ENCODE measurements at places on chromosomes 2 and 18. TPM values are rescaled to one million over a fixed set of nuclear protein-coding genes. Genes with fewer than 3 reads are reported as not detected.

- peak overlapping the region; percentile 15 for H3K27ac ChIP-seq
- no peaks in the 10 kb centered on the region for H3K27me3 ChIP-seq
- H3K36me3 ChIP-seq = no peaks in the 10 kb centered on the region
- H3K4me3 ChIP-seq = no peak overlapping the region
- no peak for DNase-seq
Observed at GRCh38 chr2:73979021-73979420, 5.7 kb upstream of the TET3 start.

CXCR1 gene
- not detected for total RNA-seq

- H3K36me3 ChIP-seq = no peaks in the 10 kb centered on the region
- no peaks in the 10 kb centered on the region for H3K4me1 ChIP-seq
- no peak for DNase-seq
- H3K27me3 ChIP-seq = no peaks in the 10 kb centered on the region
- H3K4me3 ChIP-seq = no peak overlapping the region
Observed at GRCh38 chr18:47632970-47633635, 297.4 kb downstream of the SMAD2 start.

DNA sequence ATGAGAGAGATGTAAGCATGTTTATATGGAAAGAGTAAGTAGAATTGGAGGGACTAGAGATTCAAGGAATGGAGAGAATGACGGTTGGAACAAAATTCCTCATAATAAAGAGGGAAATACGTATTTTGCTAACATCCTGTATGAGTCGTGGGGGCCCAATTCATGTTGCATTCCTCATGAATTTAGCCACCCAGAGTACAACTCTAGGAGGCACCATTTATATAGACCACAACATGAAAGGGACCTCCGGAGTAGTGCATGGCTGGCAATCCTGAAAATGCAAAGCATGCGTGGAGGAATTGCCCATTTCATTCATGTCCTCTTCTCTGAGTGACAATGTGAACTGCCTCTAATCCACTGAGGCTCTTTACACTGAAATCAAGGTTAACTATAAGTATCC, 168.2 kb downstream of the ZEB2 start:
- H3K27ac ChIP-seq = no peak overlapping the region
- H3K4me3 ChIP-seq = no peak overlapping the region
- no peaks in the 10 kb centered on the region for H3K27me3 ChIP-seq
- H3K4me1 ChIP-seq = 0 out of 2 replicates have a peak, but pooled peaks cover 2% of the 10 kb centered on the region

- no peak overlapping the region for H3K27ac ChIP-seq
- DNase-seq = no peak
- no peaks in the 10 kb centered on the region for H3K36me3 ChIP-seq
- no peaks in the 10 kb centered on the region for H3K27me3 ChIP-seq
- no peaks in the 10 kb centered on the region for H3K4me1 ChIP-seq
Observed at GRCh38 chr2:147594038-147594437, 250.8 kb upstream of the ACVR2A start.

DNA sequence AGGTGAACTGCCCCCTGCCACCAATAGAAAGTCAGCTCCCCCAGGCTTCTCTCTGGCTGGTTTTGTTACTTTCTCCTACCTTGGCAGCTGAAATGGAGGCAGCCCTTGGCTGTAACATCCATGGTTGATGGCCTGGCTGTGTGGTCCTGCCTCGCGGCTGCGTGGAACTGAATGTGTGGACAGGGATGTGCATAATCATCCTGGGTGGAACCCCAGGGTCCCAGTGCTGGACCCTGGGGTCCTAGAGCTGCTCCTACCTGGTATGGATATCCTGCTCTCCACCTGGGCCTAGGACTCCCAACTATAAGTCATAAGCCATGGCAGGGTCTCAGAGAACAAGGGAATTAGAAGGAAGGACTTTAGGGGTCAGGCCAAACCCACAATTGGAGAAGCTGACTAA, 93.5 kb downstream of the CAPN13 start:
- H3K36me3 ChIP-seq = no peaks in the 10 kb centered on the region
- DNase-seq = no peak
- H3K27me3 ChIP-seq = peaks cover 10% of the 10 kb centered on the region

GRCh38 chr2:134216152-134216829, 37.6 kb upstream of the MGAT5 start:
- no peak for DNase-seq
- peaks cover 2% of the 10 kb centered on the region for H3K36me3 ChIP-seq
- H3K4me3 ChIP-seq = no peak overlapping the region
- no peak overlapping the region for H3K27ac ChIP-seq
- peaks cover 16% of the 10 kb centered on the region for H3K4me1 ChIP-seq

DNA sequence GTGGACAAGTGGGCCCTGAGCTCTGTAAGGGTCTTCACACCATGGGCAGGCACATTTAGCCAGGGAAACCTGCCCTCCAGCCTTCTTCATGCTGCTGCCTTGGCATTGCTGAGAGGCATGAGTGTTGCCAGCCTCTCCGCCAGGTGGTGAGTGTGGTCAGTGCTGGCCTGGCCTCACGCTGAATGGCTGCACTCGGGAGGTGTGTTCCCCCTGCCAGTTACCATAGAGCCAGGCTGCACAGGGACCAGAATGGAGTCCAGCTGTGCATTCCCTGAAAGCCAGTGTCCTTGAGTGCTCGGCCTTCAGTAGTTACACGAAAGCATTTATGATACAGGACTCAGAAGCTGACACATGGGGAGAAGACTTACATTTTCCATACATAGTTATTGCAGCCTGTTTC, 139.7 kb downstream of the ATP9B start:
- no peaks in the 10 kb centered on the region for H3K4me1 ChIP-seq
- peaks cover 10% of the 10 kb centered on the region for H3K36me3 ChIP-seq
- DNase-seq = no peak
- H3K27ac ChIP-seq = no peak overlapping the region
- H3K4me3 ChIP-seq = no peak overlapping the region

DNA sequence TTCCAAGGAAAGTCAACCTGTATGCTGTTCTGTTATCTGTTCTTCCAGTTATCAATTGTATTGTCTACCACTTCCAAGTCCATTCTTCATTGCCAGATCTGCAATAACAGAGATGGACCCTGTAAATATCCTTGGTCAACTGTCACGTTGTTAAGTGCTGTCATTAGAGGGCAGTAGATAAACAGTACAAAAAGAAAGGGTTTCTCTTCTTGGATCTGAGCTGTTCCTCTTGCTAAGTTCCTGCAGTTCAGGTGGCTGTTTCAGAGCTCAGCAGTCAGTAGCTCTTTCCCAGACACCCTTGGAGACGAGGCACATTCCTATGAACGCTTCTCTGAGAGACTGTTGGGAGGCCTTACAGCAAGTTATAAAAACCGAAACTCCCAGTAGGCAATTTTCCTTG, 957.1 kb upstream of the CHAC2 start:
- H3K4me3 ChIP-seq = no peak overlapping the region
- H3K27me3 ChIP-seq = no peaks in the 10 kb centered on the region
- H3K4me1 ChIP-seq = no peaks in the 10 kb centered on the region
- H3K36me3 ChIP-seq = no peaks in the 10 kb centered on the region

ABI2 gene
- 35.0 TPM for total RNA-seq

DNA sequence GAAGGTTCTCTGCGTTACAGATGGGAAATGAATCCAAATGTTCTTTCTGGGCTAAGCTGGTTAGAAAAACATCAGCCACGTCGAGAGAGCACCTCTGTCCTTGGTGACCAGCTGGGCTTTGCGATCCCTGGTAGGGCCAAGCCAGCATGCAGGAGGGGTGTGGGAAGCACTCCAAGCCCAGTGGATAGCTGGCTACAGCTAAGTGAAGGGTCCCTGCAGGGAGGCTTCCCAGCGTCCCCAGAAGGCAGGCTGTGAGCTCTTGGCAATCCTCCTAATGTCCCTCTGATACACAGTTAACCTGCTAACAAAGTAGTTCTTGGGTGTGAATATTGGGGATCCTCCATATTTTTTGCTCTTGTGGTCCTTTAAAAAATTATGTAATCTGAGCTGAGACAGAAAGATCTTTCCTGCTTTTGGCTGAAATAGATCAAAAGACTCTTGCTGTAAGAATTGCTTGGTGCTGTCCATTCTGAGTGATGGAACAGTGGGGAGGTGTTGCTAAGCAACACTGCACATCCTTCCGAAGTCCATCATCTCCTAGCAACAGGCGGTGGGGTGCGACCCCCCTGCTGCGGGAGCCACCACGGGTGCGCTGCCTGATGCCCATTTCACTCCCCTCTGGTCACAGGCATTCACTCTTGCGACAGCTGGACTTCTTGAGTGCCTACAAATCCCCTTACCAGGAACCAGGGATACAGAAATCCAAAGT, 88.5 kb upstream of the UXS1 start:
- H3K36me3 ChIP-seq = no peaks in the 10 kb centered on the region
- DNase-seq = no peak
- H3K4me1 ChIP-seq = no peaks in the 10 kb centered on the region

GRCh38 chr2:233468741-233469110, 97.9 kb downstream of the USP40 start:
- DNase-seq = no peak
- peaks cover 36% of the 10 kb centered on the region for H3K36me3 ChIP-seq
- H3K27ac ChIP-seq = no peak overlapping the region
- H3K4me3 ChIP-seq = no peak overlapping the region

NTSR2 gene
- not detected for total RNA-seq

DNA sequence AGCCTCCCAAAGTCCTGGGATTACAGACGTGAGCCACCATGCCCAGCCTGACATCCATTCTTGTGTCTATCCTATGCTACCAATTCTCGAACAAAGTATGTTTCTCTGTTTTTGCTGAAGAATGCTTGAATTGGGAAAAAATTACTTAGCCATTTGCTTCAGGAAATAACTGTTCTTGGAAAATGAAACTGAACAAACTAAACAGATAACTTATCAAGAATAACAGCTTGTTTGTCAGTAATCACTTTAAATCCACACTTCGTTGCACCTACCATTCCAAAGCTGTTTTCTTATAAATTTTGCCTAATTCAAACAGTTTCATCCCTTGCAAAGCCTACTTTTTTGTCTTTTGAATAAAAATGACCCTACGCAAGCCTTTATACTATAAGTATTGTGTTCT, 672.9 kb downstream of the SUCLG1 start:
- H3K27ac ChIP-seq = no peak overlapping the region
- no peak for DNase-seq
- H3K27me3 ChIP-seq = no peaks in the 10 kb centered on the region
- no peak overlapping the region for H3K4me3 ChIP-seq
- H3K4me1 ChIP-seq = no peaks in the 10 kb centered on the region

- H3K27me3 ChIP-seq = no peaks in the 10 kb centered on the region
- H3K27ac ChIP-seq = peak overlapping the region; percentile 65
- peaks cover 82% of the 10 kb centered on the region for H3K4me1 ChIP-seq
- peaks cover 41% of the 10 kb centered on the region for H3K36me3 ChIP-seq
- DNase-seq = no peak
- H3K4me3 ChIP-seq = no peak overlapping the region
Observed at GRCh38 chr2:128308889-128309279, 9.8 kb downstream of the HS6ST1 start.

DNA sequence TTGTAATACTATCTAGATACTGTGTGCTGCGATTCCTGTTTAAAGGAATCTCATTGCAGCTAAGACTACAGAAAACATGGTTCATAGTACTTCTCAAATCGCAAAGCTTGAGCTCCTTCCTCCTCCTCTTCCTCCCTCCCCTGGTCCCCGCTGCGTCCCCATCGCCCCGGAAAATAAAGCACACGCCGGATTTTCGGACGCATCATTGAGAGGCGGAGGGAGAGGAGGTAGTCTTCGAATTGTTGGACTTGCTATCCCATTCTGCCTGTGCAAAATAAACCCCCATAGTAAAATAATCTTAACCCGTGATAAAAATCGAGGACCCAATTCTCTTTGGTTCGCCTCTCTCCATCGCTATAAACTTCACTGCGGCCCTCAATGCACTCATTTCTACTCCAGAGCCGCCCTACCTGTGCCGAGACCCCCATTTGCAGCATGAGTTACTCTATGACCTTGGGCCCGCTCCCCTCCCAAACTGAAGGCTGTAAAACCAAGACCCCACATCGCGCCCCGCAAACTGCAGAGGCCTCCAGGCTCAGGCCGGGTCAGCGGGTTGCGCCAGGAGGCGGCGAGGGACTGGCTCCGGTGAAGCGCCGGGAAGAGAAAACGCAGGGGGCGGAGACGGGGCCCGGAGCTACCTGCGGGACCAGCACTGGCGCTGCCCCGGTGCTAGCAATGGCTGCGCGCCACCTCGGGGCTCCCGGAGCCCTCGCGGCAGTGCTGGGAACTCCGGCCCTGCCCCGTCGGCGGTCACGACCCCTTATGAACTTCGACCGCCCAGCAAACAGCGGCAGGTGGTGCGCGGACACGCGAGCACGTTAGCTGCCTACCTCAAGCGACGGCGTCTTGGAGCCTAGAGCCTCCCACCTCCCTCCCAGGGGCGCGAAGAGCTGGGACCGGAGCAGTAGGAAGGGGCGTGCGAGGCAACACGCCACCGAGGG, 649 bp downstream of the ESCO1 start:
- peak; percentile 9 for DNase-seq
- H3K36me3 ChIP-seq = no peaks in the 10 kb centered on the region
- H3K4me3 ChIP-seq = peak overlapping the region; percentile 81
- peak overlapping the region; percentile 90 for H3K27ac ChIP-seq

DNA sequence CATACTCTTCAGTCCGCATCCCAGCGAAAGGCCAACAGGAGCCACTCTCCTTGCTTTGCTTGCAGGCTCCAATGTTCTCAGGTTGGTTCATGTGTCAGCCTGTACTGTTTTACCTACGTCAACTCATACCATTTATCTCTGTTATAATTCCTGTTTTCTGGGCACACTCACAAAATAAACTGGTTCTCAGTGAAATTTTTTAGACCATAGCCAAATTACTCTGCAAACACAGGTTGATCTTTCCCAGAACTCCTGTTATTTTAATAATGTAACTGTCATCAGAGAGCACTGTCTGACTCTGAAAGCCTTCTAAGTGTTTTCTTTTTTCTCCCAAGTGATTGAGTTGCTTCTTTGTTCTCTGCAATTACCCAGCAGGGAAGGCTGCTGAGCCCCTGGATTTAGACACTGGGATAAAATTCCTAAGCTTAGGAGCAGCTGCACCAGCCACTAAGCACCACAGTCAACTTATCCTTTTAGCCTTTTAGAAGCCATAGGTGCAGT, 111.6 kb upstream of the PIEZO2 start:
- no peaks in the 10 kb centered on the region for H3K36me3 ChIP-seq
- no peaks in the 10 kb centered on the region for H3K4me1 ChIP-seq
- no peak overlapping the region for H3K4me3 ChIP-seq
- no peak overlapping the region for H3K27ac ChIP-seq
- no peak for DNase-seq
- H3K27me3 ChIP-seq = peaks cover 2% of the 10 kb centered on the region

DNA sequence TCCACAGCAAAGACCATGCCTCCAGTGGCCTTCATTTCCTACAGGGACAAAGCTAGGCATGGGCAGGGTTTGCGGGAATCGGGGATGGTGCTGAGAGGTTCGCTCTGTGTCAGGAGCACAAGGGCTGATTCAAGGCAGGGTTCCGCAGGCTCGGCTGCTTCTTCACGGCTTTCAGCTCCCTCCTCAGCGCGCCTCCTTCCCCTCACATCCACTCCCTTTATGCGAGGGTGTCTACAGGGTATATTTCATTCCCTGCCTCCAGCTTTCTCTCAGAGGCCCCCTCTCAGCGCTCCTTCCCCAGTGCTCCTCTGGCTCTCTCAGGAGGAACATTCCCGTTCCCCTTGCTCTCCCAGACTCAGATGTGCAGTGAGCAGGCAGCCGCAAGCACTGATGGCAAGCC, 78.7 kb upstream of the ASB18 start:
- no peak overlapping the region for H3K27ac ChIP-seq
- H3K36me3 ChIP-seq = no peaks in the 10 kb centered on the region
- DNase-seq = no peak
- H3K4me1 ChIP-seq = no peaks in the 10 kb centered on the region
- H3K27me3 ChIP-seq = peaks cover 2% of the 10 kb centered on the region
- H3K4me3 ChIP-seq = no peak overlapping the region
